ENCODE measurements at places on chromosomes 13 and 19.

- no peak for DNase-seq
These were observed 73.7 kb downstream of the SLC15A1 start for GRCh38 chr13:98678741-98679140.

DNA sequence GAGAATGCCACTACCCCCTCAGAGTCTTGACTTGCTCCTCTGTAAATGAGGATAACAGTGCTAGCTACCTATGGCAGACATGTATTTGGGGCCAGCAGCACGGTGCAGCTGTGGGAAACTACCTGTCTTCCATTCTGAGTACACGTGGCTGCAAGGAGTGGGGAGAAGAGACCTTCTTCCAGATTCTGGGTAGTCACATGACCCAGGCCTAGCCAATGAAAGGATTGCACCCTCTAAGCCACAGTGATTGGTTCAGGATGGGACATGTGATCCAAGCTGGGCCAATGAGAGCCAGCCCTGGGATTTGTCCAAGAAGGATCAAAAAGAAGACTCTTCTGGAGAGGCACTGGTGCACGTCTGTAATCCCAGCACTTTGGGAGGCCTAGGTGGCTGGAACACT lies 5.5 kb downstream of the ZNRF4 start:
- no peak for DNase-seq

- DNase-seq, result no peak
These were observed 38.2 kb downstream of the ARRDC2 start for GRCh38 chr19:18046059-18046718.

DNA sequence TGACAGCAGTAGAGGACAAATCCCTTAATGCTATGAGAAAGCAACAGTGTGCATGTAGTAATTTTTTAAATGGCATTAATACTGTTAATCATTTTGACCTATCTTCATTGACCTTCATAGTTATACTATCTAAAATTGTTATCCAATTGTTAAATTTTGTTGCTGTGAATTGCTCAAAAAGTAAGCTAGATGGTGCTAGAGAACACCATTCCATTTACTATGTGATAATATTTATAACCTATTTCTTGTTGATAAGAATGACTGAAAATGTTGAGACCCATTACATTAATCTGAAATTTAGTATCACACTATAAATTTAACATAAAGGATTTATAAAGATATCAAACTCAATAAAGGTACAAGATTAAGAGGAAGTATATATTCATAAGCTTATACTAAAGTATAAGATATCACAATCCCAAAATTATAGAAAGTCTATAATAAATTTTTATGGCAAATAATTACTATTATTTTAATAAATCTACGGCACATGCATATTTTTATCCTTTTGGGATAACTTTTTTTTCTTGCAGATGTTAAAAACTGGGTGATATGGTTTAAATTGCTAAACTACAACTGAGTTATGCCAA lies 1573.3 kb downstream of the PCDH9 start:
- no peak for DNase-seq

- DNase-seq, result no peak
These were observed 106.4 kb downstream of the FGF14 start for GRCh38 chr13:102295316-102296048.

DNA sequence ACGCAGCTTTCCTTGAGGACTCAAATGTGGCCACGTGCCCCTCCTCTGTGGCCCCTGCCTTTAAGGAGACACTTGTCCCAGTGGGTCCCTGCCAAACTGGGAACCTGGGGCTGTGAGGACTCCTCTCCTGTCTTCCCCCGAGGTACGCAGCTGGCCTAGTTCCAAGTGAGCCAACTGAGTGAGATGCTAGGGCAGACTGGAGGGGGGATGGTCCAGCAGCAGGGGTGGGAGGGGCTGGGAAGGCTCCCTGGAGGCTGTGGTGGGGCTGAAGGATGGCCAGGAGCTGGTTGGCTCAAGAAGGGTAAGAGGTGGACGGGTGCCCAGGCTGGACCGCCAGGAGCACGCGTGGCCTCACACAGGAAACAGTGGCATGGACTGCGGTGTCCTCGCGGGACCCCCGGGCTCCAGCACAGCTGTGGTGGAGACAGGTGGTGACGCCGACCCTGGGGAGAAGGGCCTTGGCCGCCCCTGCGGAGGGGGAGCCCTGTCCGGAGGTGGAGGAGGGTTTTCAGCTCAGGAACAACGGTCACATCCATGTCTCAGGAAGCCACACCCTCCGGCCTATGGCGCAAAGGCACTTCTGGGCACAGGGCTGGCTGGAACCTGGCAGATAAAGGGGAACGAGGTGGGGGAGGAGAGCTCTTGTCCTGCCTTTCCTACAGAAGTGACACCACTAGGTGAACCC lies 45.8 kb downstream of the MLLT1 start:
- DNase-seq, result no peak

- DNase-seq, result no peak
These were observed 93.6 kb downstream of the SOX1 start for GRCh38 chr13:112160558-112160957.

- DNase-seq, result no peak
These were observed 94.0 kb downstream of the PTPRS start for GRCh38 chr19:5246554-5247155.

DNA sequence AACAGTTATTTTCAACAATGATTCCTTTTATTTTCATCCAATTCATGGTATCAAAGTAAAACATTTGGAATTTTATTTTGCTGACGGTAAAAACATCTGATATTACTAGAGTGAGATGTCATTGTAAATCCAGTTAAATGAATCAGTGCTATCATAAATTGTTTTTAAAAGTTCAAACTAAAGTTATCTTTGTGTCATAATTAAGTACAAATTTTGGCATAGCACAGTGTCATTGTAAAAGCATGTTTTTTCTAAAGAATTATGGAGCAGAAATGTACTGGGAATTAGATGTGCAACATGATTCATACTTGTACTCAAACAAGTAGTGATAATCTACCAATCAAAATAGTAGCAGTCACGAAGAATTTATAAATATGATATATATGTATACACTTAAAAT lies 92.8 kb downstream of the FAM216B start:
- no peak for DNase-seq

DNA sequence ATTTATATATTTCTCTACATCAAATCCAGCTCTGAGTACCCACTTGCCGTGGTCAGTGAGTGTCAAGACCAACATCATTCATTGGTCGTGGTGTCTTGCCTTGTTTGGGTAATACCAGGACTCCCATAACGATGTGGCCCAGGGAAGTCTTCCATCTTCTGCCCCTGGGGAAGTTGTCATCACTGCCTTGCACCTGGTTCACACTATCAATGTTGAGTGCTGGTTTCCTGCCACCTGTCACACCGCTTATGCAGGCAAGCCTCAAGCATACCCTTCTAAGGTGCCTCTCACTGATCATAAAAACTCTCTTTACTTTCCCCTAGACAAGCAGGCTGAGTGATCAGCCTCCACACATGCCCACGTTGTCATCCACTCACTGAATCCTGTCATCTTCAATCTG lies 382.4 kb downstream of the KCTD12 start:
- DNase-seq, result no peak

DNA sequence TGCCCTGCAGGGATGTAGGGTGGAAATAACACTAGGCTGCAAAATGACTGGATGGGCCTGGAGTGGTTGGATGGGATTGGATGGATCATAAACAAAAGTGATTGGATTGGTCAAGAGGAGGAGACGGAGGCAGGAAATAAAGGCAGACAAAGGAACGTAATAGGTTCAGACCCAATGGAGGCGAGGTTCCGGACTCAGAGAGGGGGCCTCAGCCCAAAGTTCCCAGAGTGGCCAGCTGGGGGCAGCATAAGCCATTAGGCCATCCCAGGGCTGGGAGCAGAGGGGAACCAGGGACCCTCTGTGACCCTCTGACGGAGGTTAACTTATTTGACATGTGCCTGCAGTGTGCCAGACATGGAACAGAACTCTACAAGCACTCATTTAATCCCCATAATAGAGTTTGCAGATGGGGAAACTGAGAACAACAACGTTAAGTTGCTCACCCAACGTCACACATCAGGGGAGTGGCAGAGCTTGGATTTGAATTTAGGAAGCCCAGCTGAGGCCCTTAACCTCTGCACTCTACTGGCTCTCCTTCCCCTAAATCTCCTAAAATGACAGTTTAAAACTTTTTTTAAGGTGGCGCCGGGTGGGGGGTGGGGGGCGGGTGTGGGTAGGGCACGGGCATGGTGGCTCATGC lies 15.3 kb upstream of the MAP1S start:
- DNase-seq, result no peak

GRCh38 chr13:65913173-65913572 lies 1317.0 kb downstream of the PCDH9 start:
- no peak for DNase-seq

- peak; percentile 71 for DNase-seq
These were observed 29.2 kb upstream of the GARRE1 start for GRCh38 chr19:34224996-34225658.

- no peak for DNase-seq
These were observed 65.5 kb downstream of the DPY19L3 start for GRCh38 chr19:32471095-32471494.

DNA sequence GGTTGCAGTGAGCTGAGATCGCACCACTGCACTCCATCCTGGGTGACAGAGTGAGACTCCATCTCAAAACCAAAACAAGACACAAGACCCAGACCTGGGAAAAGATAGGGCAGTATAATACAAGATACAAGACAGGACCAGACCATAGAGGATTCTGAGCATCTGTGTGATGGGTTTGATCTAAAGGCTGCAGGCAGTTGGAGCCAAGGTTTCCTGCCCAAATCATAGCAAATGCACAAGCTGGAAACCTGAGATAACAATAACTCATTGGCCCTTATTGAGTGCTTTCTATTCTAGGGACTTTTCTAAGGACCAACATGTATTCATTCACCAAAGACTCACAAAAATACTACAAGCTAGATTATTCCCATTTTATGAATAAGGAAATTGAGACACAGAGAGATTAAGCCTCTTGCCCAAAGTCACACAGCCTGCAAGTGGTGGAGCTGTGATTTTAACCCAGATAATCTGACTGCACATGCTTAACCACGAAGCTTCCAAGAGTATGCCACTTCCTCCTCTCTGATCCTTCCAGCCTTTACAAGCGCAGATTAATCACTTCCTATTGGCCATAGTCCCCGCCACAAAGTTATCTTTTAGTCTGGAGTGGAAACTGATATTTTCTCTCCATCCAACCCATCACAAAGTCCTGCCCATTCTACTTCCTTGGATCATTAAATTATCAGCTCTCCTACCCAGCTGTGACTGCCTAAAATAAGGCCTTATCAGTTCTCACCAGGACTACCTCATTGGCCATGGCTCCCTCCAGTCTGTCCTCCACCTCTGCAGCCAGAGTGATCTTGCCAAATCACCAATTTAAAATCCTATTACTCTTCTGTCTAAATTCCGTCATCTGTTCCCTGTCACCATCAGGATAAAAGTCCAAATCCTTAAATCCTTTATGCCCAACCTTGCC lies 147.2 kb downstream of the FLT1 start:
- DNase-seq, result no peak

GRCh38 chr19:20669263-20669662 lies 7.9 kb upstream of the ZNF626 start:
- DNase-seq, result no peak

DNA sequence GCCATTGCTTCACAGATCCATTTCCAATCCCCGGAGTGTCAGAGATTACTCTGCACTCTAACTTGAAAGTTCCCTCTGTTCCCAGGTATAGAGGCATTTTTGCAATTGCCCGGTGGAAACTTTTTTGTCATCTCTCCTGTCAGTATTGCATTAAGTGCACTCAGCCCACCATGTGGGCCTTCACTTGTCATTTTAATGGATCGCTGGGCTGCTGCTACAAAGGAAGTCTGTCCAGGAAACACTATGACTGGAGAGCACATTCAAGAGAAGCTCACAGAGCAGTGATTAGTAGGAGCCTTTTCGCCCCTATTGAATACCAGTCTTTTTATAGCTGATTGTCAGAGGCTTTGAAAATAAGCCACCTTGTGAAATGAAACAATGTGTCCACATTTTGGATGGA lies 180.9 kb downstream of the B3GLCT start:
- no peak for DNase-seq

GRCh38 chr13:95924389-95924994 lies 128.7 kb downstream of the UGGT2 start:
- peak; percentile 33 for DNase-seq

GRCh38 chr13:35478271-35479037 lies 2.0 kb upstream of the MAB21L1 start:
- DNase-seq, result no peak

- no peak for DNase-seq
These were observed 2.3 kb upstream of the REX1BD start for GRCh38 chr19:18586306-18586705.

DNA sequence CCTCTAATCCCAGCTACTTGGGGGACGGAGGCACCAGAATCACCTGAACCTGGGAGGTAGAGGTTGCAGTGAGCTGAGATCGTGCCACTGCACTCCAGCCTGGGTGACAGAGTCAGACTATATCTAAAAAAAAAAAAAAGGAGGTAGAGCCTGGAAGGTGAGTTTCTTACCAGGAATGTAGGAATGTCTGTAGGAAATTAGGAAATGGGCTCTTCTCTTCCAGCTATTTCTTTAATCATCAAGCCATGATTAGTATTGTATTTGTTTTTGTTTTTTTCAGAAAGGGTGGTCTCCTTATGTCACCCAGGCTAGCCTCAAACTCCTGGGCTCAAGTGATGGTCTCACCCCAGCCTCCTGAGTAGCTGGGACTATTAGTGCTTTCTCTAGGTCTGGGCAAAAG lies 26.3 kb upstream of the SERP2 start:
- no peak for DNase-seq

DNA sequence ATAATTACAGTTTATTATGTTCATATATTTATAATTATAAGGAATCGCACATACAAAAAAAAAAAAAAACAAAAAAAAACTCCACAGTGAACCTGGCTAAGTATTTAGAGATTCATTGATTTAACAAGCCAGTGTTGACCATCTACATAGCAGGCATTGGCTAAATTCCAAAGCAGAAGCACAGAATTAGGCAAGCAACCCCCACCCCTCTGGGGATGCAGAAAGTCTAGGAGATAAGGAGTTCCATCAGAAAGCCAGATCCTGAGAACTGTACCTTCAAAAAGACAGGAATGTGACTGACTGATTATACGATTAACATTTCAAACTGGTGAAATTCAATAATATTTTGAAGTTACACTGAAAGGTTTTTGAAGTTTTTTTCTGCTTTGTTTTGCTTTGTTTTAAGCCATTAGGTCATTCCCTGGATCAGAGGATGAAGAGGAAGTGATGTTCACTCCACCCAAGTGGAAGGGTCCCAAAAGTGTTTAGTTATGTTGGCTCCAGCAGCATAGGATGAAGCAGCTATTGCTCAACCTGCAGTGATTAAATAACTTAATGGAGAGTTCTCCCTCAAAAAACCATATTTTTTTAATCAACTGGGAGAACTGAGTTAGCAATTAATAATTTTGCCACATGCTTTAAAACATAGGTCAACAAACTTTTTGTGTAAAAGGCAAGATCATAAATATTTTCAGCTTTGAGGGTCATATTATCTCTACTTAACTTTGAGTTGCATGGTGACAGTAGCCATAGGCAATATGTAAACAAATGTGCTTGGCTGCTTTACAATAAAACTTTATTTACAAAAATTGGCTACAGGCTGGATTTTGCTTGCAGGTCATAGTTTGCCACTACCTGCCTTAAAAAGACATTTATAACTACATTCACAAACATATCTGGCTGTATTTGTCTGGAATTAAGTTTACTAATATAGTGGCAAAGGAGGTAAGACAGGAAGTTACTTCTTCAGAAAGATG lies 49.6 kb downstream of the DOCK9 start:
- peak; percentile 44 for DNase-seq
